Stimulated activated CD4-positive, alpha-beta T cell treated with anti-CD3 and anti-CD28 coated beads, TNF-alpha, amount 100 ng/mL, for 1 hour (primary cell): ENCODE measurements at places on chromosomes 5 and 9.

- no peak for DNase-seq
These were observed 34.0 kb upstream of the ARAP3 start for GRCh38 chr5:141716009-141716408.

DNA sequence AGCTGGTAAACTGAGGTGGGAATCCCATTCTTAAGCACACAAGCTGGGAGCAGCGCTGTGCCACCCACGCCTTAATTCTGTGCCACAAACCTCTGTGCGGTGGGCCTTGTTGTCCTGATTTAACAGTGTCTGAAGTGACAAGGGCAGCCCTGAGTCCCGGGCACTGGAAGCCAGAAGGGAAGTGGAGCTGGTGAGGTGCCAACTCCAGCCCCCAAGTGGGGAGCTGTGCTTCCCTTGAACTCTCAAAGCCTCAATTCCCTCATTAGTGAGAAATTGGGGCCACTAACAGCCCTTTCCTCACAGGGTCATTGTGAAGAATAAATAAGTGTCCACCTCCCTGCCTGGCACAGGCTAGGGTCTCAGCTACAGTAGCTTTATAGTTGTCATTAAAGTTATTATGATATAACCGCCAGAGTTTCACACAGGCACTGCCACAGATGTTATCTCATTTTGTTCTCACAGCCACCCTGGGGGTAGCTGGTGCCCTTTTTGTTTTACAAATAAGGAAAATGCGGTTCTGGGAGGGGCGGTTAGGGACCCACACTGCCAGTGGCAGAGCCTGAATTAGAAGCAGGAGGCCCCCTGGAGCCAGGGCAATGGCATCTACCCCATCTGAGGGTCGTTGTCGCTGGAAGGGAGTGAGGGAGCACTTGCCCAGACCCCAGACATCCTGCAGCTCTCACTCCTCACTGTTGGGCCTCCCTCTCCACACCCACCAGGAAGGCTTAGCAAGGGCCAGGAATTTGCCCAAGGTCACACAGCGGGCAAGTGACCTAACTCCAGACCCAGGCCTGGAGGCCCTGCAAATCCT, 2.1 kb upstream of the TLX3 start:
- DNase-seq: no peak

GRCh38 chr9:19875291-19875920, 86.6 kb upstream of the SLC24A2 start:
- no peak for DNase-seq

DNA sequence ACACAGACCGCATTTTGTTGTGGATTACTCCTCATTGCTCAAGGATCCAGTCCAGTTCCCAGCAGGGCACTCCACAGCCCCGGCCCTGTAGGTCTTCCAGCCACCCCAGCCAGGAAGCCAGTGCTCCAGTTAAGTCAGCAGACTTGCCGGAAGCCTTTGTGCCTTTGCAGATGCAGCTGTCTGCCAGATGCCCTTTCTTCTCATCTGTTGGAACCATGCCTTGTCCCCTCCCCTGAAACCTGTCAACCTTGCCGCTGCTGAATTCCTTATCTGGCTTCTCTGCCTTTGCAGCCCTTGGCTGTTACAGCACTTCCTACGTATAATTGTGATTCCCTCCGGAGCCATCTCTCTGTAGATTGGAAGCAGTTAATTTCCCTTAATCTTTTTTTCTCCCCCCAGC, 28.4 kb downstream of the PSAT1 start:
- no peak for DNase-seq

GRCh38 chr5:67240846-67241245, 44.2 kb upstream of the CD180 start:
- DNase-seq: no peak

- DNase-seq: no peak
These were observed 27.3 kb upstream of the ZSWIM6 start for GRCh38 chr5:61304590-61305381.

DNA sequence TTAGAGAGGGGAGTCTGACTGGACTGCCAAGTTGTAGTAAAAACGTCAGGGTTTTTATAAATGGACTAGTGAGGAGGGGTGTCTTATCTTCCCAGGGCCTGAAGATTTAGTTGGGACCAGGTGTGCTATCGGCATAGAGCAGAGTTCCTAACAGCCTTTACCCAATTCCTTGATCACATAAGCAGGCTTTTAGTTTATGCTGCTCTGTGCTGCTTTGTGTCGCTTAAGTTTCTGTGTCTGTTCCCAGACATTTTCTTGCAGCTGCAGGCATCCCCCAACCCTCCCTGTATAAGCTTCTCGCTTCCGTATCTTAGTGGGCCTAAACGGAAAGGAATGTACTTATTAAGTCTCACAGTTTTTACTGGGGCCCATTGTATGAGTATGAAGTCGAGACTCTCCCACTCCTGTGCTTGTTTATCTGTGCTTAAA, 2.6 kb upstream of the SMC5 start:
- no peak for DNase-seq

DNA sequence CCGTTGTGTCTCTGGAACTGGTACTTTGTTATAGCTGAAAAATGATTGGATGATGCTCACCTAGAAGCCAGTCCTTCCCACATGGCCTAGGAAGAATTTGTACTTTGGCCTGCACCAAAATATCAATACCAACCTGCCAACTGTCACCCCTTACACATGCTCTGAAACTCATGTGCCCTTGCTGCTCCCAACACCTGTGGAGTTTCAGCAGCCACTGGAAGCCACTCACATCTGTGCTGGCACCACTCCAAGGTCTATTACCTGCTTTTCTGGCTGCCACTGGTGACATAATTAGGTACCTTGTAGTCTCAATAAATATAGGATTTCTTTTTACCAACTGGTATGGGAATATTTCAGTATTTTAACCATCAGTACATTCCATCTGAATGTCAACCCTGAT, 363.6 kb downstream of the SH3GL2 start:
- no peak for DNase-seq

GRCh38 chr9:32177396-32177795, 207.0 kb upstream of the ACO1 start:
- DNase-seq: no peak

- DNase-seq: no peak
These were observed 14.4 kb upstream of the GADD45G start for GRCh38 chr9:89590415-89590814.

DNA sequence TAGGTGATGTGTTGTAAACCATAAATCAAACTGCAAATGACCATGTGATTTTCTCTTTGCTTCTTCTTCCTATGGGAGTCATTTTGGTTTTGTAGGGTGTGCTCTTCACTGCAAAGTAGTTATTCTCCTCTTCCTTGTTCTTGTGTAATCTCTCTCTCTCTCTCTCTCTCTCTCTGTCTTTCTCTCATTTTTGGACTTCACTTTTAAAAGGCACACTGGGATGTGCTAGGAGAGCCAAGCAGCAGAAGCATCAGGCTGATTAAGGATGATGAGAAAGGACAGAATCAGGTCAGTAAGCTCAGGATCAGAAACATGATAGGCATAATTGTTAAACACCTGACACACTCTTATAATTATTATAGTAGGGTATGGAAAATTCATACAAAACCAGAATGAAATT, 505.3 kb upstream of the ZNF608 start:
- no peak for DNase-seq

DNA sequence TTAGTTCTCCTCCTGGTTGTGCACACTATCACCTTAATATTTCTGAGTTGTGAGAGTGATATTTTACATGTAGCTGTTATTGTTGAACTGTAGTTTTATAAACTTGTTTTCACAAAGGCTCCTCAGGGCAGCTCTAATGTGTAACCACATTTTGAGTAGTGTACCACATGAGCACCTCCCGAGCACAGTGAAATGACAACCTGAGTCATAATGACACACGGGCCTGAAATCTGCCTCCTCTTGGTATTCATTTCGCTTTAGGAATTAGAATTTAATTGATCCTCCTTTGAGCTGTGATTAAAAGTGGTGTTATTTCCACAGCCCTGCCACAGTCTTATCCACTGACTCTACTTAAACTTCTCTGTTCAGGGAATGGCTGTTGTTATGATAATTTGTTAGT, 7.9 kb downstream of the MTRR start:
- DNase-seq: no peak

GRCh38 chr9:18330401-18331309, 143.3 kb upstream of the ADAMTSL1 start:
- DNase-seq: no peak

GRCh38 chr9:14351221-14351836, 37.4 kb upstream of the NFIB start:
- DNase-seq: no peak

DNA sequence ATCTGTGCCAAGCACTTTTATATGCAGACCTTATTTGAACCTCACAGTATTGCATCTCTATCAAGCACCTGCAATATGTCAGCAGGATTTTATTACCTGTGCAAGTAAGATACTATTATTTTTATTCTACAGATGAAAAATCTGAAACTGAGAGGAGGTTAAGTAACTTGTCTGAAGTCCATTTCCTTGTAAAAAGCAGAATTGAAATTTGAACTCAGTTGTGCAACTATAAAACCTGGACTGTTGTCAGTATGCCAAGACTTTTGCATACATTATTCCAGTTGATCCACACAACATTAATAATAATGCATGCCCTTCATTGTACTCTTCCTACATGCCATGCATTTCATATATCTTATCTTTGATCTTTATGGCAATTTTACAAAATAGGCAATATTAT, 82.2 kb upstream of the BRINP1 start:
- no peak for DNase-seq

- DNase-seq: no peak
These were observed 209.7 kb upstream of the NUDT12 start for GRCh38 chr5:103772248-103772647.

DNA sequence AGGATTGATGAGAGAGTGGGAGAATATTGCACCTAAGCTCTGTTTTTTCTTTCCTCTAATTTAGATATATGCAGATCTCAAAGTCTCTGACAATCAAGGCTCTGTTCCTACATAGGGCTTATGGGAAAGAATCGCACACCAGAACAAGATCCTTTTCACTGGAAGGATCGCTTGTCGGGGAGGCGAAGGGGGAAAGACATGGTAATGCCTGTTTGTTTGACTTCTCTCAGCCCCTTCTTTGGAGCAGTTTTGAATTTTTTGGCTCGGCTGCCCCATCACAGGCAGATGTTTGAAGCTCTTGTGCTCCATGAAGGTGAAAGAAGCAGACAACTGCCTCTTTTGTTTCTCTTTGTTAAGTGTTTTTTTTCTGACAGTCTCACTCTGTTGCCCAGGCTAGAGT, 599.9 kb upstream of the ZNF608 start:
- no peak for DNase-seq

DNA sequence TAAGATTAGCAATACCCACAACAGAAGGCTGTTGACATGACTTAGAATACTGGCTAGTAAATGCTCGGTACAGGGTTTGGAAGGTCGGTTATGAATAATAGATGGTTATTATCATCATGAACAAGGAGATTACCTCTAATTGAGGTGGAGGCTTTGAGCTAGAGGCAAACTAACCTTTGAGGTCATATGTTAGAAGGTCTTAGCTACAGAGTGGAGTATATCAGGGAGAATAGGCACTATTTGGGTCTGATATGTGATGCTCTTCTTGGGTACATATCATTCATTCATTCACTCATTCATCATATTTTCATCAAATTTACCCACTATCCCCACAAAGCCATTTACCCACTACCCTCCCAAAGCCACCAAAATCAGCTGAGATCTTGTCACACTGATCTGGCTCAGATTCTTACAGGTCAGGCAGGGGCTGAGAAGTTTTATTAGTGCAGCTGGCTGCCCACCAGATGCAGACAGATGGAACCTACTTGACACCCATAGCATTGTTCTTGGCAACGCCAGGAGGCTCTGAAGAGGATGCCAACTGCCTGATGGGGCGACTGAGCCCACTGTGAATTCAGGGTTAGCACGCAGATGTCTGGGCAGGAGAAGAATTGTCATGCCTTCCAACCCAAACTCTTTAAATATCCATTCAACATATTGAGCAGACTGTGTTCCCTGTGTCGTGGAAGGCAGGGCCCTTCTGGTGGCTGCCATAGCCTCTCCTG, 90.2 kb upstream of the SH3PXD2B start:
- DNase-seq: no peak

DNA sequence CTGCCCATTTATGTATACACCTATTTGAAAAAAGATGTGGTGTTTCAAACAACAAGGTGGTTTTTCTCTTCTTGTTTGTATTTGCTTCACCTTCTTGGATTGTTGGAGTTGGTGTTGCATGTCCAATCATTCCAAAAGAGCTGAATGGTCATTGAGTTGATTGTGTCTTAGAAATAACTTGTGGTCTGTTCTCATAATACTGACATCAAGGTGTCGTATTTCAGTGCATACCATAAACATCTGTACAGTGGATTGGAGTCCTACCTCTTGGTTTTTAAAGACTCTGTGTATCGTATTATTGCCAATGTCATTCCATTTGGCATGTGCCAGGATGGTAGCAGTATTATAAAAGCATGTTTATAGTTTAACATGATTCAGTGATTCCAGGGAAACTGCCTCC, 73.2 kb downstream of the TRIO start:
- DNase-seq: no peak

GRCh38 chr5:56077796-56078233, 83.1 kb upstream of the IL6ST start:
- DNase-seq: no peak

- DNase-seq: no peak
These were observed 945 bp downstream of the ANKDD1B start for GRCh38 chr5:75612226-75612569.

GRCh38 chr5:16551628-16552027, 65.2 kb downstream of the RETREG1 start:
- DNase-seq: no peak

DNA sequence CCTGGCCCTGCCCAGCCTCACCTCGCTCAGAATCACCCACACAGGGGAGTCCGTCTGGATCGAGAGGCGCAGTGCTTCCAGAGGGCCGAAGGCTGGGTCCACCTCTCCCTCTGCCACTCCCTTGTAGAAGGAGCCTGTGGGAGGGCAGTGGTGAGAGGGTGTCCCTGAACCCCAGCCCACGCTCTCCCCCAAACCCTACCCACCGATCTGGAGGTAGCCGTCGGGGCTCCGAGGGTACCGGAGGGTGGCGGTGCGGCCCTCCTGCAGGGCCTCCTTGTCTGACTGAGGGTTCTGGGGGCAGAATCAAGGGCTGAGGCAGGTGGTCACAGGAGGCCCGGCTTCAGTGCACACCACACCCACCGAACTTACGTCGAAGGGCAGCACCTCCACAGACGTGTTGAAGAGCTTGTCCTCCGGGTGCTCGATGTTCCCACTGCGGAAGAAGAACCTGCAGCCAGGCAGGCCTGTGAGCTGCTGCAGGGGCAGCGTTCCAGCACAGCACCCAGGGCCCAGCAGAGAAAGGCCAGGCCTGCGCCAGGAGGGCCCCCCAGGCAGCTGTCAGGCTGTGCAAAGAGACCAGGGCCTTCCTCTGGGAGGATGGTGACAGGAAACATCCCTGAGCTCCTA, 4.5 kb downstream of the LTC4S start:
- DNase-seq: no peak

- no peak for DNase-seq
These were observed 74.3 kb downstream of the GRAMD2B start for GRCh38 chr5:126497506-126497905.

DNA sequence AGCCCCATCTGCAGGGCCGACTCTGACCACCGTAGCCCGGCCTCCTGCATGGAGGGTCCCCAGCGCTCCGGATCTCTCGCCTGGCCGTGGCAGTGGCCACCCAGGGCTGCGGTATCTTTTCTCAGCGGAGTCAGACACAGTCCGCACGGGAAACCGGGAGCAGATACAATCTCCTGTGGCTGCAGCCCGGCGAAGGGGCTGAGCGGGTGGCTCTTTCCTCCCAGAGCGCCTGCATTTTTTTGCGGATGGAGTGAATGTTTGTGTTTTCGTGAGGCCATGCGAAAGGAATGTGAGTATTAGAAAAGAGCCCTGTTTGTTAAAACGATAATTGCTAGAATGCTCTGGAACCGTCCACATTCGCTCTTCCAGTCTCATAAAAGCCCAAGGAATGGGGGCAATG, 53.4 kb upstream of the PTCH1 start:
- DNase-seq: no peak

GRCh38 chr9:134602547-134603362, 38.8 kb upstream of the COL5A1 start:
- DNase-seq: no peak
